ENCODE measurements at places on chromosomes 16 and 17.
A peak's percentile ranks its signal among the peaks of the same experiment; 100 is the strongest.

DNA sequence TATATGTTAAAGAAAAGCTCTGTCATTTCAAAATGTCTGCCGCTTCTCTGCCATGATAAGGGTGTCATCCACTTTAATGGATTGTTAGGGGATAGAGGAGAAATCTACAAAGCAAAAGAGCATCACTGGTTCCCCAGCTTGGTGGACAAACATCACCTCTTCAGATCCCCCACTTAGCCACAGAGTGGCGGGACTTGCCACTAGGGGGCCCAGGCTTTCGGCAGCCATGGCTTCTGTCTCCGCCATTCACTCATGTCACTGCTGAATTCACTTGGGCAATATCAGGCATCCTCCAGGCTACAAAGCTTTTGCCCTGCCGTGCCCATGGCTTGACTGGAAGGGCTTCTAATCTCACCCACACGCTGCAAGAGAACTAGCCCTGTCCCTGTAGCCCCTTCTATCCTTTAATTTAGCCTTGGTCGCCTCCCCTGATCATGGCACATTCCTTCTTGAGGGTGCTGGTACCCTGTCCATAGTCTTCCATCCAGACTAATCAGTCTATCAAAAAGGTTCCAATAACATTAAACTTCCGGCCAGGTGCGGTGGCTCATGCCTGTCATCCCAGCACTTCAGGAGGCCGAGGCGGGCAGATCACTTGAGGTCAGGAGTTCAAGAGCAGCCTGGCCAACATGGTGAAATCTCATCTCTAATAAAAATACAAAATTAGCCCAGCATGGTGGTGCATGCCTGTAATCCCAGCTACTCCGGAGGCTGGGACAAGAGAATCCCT lies 34.7 kb downstream of the SBK1 start:
- DNase-seq, result peak; percentile 53

DNA sequence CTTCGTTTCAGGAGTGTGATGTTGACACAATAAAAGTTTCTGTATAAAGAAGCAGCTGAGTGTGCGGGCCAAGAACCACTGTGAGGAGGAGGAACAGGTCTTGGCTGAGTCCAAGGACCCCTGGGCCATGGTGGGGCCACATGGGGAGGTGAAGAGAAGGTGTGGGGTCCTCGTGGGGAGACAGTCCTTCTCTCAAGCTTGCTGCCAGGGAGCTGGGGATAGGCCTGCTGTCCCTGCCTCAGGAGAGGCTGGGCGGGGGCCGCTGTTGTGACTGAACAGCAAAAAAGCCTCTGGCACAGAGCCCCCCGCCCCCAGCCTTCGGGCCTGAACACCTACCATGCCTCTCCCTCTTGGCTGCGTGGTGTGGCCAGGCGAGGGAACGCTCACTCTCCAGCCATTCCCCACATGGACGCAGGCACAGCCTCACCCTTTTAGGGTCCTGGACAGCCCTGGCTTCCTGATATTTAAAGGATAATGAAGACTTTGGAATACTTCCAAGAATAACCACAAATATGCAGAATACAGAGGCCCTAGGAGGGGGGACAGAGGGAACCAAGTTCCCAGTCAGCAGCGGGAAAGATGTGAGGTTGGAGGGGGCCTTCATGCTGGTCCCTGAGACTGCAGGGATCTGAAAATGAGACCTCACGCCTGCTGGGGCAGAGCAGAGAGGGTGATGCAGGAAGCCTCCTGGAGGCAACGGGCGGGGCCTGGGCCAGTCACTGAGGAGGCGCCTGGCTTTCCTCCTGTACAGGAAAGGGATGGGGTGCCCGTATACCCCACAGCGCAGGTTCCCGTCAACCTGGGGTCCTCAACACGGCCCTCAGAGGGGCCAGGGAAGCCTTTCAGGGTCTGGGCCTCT lies 100.0 kb upstream of the CREBBP start:
- DNase-seq, result no peak

- no peak for DNase-seq
These were observed 30.1 kb downstream of the FZD2 start for GRCh38 chr17:44587339-44587738.

DNA sequence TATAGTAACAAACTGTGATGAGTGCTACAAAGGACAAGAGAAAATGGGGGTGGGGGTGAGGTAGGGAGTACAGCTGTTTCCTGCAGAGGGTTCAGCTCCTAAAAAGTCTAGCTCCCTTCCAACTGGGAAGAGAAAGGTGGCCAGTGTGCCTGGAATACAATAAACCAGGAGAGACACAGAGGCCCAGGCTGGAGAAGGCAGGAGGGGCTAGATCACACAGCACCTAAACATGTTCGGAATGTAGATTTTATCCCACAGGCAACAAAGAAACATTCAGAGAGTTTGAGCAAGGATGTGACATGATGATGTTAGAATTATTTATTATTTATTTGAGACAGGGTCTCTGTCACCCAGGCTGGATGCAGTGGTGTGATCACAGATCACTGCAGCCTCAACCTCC lies 10.2 kb downstream of the TEX2 start:
- DNase-seq, result no peak

DNA sequence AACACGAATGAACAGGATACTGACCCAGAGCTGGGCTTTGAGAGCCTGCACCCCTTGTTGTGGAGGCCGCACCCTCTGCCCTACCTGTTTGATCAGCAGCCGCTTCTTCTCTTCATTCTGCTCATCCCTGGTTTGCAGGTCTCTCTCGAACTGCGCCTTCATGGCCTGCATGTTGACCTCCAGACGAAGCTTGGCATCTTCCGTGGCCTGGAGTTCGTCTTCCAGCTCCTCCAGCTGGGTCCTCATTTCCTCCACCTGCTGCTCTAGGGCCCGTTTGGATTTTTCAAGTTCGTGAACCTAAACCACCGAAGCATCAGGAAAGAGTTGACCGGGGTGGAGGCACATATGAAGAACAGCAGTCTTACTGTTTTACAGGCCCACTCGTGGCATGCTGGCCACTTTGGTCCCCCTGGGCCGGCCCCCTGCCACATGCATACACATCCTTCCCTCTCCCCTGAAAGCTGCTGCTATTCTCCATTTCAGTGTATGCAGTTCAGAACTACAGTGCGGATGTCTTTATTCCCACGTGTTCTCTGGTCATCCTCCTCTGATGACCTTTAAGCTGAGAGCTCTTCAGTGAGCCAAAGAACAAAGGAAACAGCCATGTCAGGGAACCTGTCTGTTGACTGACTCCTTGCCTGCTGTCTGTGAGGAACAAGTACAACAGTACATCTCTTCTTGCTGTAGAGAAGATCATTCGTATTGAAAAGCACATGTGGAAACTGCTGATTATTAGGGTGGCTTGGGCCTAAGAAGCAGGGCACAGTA lies 54.8 kb downstream of the NDEL1 start:
- DNase-seq, result no peak

GRCh38 chr16:10493276-10493675 lies 87.1 kb downstream of the EMP2 start:
- DNase-seq, result no peak

GRCh38 chr17:16005636-16006035 lies 6.0 kb downstream of the TTC19 start:
- no peak for DNase-seq

Measured in stimulated activated CD8-positive, alpha-beta memory T cell treated with anti-CD3 and anti-CD28 coated beads, Interleukin-2, amount 100 ng/mL, for 1 hour (primary cell).